ENCODE measurements at places on chromosomes 11 and 22.
A peak's percentile ranks its signal among the peaks of the same experiment; 100 is the strongest.

- DNase-seq, result no peak
Observed at GRCh38 chr11:57639321-57640067, 10.2 kb downstream of the YPEL4 start.

- no peak for DNase-seq
Observed at GRCh38 chr22:41470886-41471285, 2.0 kb downstream of the ACO2 start.

DNA sequence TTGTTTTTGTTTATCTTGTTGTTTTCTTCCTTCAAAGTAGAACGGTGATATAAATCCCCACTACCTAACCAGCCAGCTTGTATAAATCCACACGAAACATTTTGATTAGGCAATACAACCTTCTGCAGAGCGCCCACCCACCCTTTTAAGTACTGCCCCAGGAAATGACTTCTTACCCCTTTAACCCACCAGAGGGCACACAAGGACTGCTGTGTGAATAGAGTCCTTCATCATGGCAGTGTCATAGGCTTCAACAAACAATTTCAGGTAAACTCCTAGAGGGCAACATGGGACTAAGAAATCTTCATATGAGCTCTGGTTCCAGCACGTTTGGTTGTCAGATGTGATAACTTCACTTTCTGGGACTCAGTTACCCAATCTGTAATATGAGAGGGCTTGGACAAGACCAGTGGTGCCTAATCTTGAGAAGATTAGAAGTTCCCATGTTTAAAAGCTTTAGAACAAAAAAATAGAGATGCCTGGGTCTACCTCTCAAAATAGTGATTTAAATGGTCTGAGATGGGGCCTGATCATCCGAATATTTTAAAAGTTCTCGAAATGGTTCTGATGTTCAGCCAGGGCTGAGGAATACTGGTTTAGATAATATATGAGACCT is 56.1 kb downstream of the PIWIL4 start:
- DNase-seq, result no peak

DNA sequence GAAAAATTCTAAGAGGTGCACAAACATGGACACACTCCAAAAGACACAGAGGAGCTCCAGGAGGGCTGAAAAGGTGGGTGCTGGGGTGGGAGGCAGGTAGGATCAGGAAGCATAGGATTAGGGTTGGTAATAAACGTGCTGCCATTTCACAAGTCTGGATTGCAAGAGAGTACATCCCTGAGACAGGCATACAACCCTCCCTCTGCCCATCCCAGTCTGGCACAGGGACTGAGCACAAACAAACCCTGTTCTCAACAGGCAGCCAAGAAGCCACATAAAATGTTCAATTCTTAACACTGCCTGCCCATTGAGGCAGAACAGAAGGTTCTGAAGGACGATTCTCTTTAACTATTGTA is 18.5 kb downstream of the SLC35F2 start:
- peak; percentile 21 for DNase-seq

GRCh38 chr11:73072935-73073481 is 69.1 kb downstream of the FCHSD2 start:
- no peak for DNase-seq

DNA sequence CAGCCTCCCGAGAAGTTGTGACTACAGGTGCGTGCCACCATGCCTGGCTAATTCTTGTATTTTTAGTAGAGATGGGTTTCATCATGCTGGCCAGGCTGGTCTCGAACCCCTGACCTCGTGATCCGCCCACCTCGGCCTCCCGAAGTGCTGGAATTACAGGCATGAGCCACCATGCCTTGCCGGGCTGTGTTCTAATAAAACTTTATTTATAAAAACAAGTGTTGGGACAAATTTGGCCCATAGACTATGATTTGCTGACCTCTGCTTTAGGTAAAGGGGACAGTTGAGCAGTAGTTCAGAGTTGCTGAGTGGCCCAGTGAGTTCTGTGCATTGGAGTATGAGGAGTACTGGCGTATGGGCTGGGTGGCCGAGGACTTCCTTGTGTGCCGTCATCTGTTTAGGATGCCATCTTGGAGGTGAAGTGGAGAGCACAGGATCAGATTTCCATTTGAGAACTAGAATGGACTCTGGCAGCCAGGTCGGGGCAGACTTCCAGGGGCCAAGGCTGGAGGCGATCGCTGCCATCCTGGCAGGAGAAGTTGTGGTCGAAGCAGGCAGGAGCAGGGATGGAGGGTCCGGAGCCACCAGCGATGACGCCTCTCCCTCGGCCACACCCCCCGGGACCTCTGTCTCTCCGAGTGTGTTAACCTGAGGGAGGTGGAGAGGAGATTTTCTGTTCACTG is 43.8 kb downstream of the FBLN1 start:
- no peak for DNase-seq

DNA sequence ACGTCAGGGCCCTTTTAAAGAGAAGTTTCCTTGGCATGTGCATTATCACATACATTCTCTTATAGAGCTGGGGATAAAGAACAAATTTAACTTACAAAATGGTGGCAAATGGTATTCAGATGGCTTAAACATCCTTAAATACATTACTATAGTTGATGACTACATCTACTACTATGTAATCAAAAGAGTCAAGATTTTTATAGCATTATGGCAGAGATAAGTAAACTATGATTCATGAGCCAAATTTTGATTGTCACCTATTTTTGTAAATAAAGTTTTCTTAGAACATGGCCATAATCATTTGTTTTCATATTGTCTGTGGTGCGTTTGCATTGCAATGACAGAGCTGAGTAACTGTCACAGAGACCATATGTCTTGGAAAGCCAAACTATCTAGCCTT is 1188.6 kb upstream of the TENM4 start:
- no peak for DNase-seq

DNA sequence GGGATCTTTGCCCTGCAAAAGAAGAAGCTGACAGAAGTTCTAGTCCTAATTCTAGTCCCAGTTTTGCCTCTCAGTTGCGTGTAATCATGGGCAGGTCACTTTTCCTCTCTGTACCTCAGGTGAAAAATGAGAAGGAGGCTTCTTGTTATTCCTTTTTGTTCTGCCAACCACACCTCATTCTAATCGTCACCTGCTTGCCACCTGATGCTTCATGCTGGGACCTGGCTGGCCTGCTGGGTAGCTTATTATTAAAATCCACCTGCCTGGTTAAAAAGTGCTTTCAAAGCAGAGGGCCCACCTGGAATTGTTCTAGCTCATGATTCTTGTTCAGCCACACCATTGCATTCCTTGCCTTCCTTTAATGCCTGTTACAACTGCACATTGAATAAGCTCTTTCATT is 8.4 kb upstream of the ALG8 start:
- DNase-seq, result no peak

GRCh38 chr11:69646493-69647389 is 5.8 kb downstream of the CCND1 start:
- no peak for DNase-seq

GRCh38 chr11:10844796-10845195 is 13.1 kb downstream of the ZBED5 start:
- no peak for DNase-seq

- DNase-seq, result no peak
Observed at GRCh38 chr11:124623861-124624525, 1.3 kb downstream of the TBRG1 start.

DNA sequence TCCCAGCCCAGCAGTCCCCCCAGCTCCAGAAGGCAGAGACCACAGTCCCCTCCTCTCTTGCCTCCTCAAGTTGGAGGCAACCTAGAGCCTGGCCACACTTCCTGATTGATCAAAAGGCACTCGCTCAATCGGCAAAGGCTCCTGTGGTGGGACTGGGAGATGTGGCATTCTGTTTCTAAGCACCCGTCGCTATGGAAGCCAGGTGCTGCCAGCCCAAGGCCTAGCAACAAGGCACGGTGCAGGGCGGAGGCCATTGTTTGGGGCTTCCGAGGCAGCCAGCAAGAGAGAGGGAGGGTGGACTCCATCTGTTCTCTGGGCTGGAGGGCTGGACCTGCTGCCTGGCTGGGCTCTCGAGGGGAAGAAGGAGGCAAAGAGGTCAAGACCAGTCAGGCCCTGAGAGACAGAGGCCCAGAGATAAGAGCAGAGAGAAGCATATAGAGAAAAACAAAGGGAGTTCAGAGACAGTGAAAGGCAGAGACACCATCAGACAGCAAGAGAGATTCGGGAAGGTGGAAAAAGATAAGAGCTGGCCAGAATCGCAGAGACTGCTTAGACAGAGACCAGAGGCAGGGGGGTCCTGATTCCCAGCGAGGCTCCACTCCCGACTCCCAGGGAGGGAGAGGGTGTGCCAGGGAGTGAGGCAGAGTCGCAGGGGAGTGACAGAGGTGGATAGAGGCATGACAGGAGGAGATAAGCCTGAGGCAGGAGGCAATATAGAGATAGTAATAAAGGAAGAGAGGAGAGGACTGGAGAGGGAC is 21.2 kb downstream of the PDE2A start:
- DNase-seq, result no peak

GRCh38 chr22:30535182-30535581 is 11.4 kb downstream of the SEC14L6 start:
- no peak for DNase-seq

GRCh38 chr11:118048472-118049370 is 28.2 kb upstream of the TMPRSS4 start:
- no peak for DNase-seq

- DNase-seq, result no peak
Observed at GRCh38 chr11:88193278-88193677, 18.0 kb upstream of the RAB38 start.

- peak; percentile 58 for DNase-seq
Observed at GRCh38 chr11:121494355-121495099, 41.8 kb upstream of the SORL1-AS1 start.

DNA sequence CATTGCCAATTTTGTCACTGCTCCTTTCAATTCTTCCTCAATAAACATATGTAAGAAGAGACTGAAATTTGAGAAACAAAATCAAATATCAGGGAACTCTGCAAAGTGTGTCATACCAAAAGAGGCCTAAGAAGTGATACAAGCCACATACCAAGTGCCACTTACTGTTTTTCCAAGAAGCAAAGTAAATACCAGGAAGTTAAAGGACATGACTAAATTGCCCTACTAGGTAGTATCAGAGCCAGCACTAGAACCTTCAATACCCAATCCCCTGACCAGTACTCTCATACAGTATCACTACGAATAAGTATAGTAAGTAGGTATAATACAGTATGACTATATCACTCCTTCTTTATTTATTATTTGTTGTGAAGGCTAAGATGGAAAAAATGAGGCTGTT is 13.6 kb downstream of the MAML2 start:
- DNase-seq, result no peak

- no peak for DNase-seq
Observed at GRCh38 chr22:35552196-35552842, 11.7 kb downstream of the RASD2 start.

DNA sequence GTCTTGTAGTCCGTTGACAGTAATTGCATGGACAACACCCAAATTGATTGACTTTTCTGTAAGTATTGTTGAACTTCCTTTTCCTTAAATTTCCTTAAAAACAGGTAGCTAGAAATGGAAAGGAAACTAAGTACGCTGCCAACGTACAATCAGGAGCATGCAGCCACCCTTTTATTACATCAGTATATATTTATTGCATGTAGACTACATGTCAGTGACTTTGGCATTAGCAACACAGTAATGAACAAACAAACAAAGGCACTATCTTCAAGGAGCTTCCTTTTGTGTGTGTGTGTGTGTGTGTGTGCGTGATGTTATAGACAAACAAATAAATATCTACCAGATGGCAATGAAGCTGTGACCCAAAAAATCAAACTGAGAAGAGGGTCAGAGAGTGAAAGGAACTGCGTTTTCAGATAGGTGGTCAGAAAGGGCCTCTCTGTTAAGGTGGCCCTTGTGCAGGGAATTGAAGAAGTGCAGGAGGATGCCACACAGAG is at the start of gene OR9Q1:
OR9Q1 (plus strand) TSS at position 447 of the 497 bp plus-strand sequence. CDS start 155,564 bp downstream, outside the sequence.
- no peak for DNase-seq

- DNase-seq, result no peak
Observed at GRCh38 chr11:8329847-8330361, 66.2 kb upstream of the LMO1 start.

GRCh38 chr11:134730561-134731212 is 318.6 kb upstream of the B3GAT1 start:
- no peak for DNase-seq

DNA sequence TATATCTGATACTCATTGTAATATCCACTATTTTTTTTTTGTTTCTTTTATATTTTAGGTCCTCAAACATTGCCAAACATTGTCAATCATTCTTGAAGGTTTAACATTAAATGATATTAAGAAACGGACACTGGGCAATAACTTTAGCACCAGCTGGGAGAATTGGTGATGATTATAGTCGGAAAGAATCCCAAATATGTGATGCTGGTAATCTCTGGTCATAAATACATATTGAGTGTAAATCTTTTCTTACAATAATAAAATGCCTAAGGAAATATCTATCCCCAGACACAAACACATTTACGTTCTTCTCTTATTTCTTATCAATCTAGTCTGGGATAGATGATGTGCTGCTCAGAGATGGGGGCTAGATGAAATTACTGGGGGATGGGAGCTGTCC is 25.2 kb downstream of the OR51E2 start:
- DNase-seq, result no peak

GRCh38 chr22:32668254-32669094 is 133.0 kb upstream of the TIMP3 start:
- DNase-seq, result no peak

GRCh38 chr11:1130276-1131032 is 27.3 kb upstream of the MUC5AC start:
- no peak for DNase-seq

DNA sequence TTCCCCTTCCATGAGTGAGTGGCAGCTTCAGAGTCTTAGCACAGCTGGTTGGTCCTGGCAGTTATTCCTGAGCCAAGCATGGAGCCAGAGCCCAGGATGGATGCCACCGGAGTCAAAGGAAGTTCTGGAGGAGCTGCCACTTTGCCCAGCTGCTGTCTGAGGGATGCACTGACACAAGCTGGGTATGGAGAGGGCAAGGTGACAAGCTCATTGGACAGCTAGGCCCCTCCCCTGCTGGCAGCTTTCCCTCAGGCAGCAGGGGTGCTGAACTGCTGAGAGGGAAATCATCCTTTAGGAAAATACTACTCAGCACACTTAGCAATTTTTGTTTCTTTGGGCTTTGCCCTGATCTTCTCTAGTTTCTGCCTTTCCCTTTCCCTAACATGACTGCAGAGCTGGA is 99.3 kb upstream of the SESN3 start:
- no peak for DNase-seq

Data from putamen (tissue), 1 donor.